ENCODE measurements at places on chromosomes 13 and 19.

- DNase-seq = no peak
Measured at GRCh38 chr13:59996461-59996980, 167.2 kb downstream of the DIAPH3 start.

- no peak for DNase-seq
Measured at GRCh38 chr13:26485288-26485687, 72.2 kb upstream of the WASF3 start.

- no peak for DNase-seq
Measured at GRCh38 chr13:73131247-73131646, 72.4 kb downstream of the KLF5 start.

DNA sequence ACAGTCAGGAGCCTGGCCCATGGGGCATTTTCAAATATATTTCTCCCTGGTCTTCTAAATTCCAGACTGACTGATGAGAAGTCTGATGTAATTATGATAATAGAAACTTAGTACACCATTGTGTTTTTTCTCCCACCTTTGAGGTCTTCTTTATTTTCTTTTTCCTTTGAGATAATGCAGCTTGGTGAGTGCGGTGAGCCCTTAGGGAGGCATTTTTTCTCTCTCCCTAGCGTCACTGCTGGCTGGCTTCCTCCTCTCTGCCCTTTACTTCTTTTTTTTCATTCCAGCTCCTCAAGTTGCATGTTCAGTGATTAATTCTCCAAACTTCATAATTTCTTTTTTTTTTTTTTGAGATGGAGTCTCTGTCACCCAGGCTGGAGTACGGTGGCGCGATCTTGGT lies 12.8 kb upstream of the CDC42EP5 start:
- DNase-seq = no peak

DNA sequence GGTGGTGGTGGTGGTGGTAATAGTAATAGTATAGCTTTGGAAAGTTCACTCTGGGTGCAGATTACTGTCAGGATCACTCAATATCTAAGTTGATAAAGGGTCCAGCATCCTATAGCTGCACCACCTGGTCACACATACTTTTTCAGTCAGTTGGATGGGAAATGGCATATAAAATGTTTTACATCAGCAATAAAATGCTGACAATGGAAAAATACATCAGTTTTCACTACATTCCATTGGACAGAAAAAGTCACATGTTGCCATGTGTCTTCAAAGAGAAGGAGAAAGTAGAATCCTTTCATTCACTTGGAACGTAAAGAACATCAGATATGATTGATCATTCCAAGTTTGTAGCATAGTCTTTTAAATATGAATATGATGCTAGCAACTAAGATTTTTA lies 481.4 kb downstream of the SLITRK6 start:
- no peak for DNase-seq

DNA sequence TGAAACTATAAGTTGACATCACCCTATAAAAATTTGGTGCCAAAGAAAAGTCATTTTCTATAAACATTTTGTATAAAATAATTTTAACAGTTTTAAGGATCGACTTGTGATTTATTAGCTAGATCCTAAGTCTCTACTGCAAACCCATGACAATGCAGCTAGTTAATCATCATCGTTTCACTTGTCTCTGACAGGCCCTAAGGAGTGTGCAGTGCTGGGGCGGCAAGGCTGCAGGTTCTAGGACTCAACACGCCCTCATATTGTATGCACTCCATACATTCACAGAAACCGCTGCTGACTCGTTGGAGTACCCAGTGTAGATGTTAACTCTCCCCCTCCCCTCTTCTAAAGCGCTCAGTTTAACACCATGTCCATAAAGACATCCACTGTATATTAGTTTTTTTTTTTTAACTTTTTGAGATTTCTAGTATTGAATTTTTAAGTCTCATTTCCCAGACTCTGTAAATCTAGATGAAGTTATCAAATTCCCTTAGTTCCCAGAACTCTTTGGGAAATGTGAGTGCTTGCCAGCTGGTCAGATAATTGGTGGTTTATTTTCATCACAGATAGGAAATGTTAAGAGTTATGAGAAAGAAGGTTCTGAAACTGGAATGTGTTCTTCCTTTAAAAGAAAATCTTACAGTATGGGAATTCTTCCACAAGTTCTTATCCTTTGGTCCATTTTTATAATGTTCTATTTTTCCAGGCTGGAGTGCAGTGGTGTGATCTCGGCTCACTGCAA lies 162.8 kb upstream of the RNF113B start:
- no peak for DNase-seq

DNA sequence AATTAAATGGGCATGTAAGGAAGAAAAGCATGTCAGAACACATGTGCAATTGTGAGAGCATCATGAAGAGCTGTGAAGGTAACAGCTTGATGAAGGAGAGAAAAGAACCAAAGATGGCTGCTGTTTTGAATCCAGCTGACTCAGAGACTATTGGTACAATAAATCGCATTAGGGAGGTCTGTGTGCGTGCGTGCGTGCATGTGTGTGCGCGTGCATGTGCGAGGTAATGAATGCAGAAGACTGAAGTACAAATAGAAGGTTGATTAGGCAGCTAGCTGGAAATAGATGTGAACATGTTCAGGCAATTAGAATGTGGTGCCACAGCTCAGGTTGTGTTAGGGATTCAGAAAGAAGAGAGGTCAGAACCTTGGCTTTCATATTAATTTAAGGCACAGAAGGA lies 440.5 kb downstream of the OXGR1 start:
- no peak for DNase-seq

- no peak for DNase-seq
Measured at GRCh38 chr13:66154354-66154753, 1075.8 kb downstream of the PCDH9 start.

- no peak for DNase-seq
Measured at GRCh38 chr19:39915848-39916215, 18.6 kb downstream of the FCGBP start.

- DNase-seq = no peak
Measured at GRCh38 chr19:37313335-37313627, 57.6 kb upstream of the ZNF527 start.

- no peak for DNase-seq
Measured at GRCh38 chr19:57648331-57649003, 15.5 kb downstream of the ZNF211 start.

DNA sequence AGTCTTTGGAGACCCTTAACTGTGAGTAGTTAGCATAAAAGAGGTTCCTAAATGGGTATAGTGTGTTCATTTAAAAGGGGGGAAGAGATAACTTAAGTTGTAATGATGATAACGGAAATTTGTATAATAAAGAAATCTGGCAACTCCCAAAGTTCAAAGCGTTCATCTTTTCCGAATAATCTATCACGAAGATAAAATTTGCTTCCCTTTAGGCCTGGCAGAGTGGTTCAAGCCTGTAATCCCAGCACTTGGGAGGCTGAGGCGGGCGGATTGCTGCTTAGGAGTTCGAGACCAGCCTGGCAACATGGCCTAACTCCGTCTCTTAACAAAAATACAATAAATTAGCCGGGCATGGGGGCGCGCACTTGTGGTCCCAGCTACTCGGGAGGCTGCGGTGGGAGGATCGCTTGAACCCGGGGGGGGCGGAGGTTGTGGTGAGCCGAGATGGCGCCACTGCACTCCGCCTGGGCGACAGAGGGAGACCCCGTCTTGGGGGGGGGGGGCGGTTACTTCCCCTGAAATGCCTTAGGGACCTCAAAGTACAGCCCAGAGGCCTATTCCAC lies 934 bp downstream of the N4BP2L2 start:
- DNase-seq = peak; percentile 17

- DNase-seq = no peak
Measured at GRCh38 chr19:45440873-45441654, 17.3 kb upstream of the ERCC1 start.

DNA sequence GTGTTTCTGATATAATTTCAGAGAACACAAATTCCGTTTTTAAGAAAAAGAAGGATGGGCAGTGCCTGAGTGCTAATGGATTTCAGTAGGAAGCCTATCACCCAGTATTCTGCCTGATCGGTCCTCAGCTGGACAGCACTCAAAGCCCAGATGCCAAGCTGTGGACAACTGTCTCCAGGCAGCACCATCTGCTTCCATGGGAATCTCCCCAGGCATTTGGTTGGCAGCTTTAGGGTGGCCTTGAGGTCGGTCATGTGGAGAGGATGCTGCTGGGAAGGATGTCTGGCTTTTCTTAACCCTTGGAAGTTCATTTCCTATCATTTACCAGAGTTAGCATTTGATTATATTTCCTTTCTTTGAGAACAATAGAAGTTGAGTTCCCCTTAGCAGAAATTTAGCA lies 311.7 kb downstream of the TBC1D4 start:
- no peak for DNase-seq

- no peak for DNase-seq
Measured at GRCh38 chr13:112067871-112068539, 1.1 kb downstream of the SOX1 start.

GRCh38 chr13:27634231-27634630 lies 12.5 kb downstream of the POLR1D start:
- DNase-seq = no peak

- DNase-seq = no peak
Measured at GRCh38 chr19:58248886-58249285, 20.2 kb downstream of the ZNF544 start.

DNA sequence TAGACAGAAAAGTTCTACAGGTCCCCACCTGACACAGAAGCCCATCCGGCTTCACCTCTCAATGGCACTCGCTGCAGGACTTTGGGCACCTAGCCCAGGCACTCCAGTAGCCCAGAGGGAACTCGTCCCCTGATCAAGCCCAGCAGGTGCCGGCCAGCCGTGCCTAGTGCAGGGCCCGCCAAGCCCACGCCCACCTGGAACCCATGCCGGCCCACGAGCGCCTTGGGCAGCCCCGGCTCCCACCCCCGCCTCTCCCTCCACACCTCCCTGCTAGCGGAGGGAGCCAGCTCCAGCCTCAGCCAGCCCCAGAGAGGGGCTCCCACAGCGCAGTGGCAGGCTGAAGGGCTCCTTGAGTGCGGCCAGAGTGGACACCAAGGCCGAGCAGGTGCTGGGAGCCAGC lies 268.8 kb downstream of the SLITRK1 start:
- DNase-seq = no peak

GRCh38 chr19:8877854-8878705 lies 45.9 kb downstream of the MBD3L1 start:
- DNase-seq = no peak

- DNase-seq = no peak
Measured at GRCh38 chr19:3976495-3977241, 5.8 kb upstream of the DAPK3 start.

DNA sequence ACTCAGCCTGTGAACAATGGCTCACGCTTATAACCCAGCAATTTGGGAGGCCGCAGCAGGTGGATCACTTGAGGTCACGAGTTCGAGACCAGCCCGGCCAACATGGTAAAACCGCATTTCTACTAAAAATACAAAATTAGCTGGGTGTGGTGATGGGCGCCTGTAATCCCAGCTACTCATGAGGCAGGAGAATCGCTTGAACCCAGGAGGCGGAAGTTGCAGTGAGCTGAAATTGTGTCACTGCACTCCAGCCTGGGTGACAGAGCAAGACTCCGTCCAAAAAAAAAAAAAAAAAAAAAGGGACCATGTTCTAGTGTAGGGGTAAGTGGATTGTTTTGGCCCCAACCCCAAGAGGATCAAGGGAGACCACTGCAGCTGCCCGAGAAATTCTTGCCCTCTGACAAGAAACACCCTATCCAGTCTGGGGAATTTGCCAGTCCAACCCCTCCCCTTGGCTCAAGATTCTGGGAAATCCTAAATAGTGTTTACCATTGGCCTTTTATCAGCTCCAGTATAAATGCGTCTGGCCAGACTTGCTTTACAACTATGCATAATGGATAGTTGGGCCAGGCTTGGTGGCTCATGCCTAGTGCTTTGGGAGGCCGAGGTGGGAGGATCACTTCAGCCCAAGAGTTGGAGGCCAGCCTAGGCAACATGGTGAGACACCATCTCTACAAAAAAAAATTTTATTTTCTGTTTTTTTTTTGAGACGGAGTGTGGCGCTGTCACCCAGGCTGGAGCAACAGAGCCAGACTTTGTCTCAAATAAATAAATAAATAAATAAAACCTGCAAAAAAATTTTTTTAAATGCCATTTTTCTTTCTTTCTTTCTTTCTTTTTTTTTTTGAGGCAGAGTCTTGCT lies 5.1 kb upstream of the DHDH start:
- no peak for DNase-seq

- no peak for DNase-seq
Measured at GRCh38 chr19:38004186-38004520, 97.1 kb downstream of the SIPA1L3 start.
